ENCODE measurements at places on chromosomes 5 and 9.

DNA sequence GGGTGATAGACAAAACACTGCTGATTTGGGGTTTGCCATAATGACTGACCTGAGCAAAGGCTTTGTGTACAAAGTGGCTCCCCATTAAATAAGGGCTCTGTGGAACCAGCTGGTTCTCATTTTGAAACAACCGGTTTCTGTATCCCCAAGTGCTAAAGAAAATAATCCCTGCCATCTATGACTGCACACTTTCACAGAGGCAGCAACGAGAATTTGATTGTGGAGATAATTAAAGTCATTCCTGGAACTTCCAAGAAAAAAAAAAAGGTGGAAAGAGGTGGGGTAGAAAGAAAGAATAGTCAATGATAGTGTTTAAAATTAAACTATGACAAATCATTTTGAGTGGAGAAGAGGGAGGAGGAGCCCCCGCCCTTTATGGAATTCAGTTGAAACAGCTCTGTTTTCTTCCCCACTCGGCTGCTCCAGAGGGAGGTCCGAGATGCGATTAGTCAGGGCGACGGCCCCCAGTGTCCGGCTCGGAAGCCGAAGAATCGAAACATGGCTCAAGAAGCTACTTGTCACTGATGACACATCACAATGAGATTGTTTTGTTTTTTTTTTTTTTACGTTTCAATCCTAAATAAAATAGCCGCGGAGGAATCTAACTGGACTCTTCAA is 38.4 kb downstream of the EBF1 start:
- DNase-seq = peak; percentile 87

GRCh38 chr9:96158147-96158546 is 143.8 kb downstream of the HSD17B3 start:
- DNase-seq = no peak

GRCh38 chr5:56550227-56550626 is 265.1 kb upstream of the MAP3K1 start:
- no peak for DNase-seq

- no peak for DNase-seq
Measured at GRCh38 chr9:94623253-94623652, 16.1 kb downstream of the FBP1 start.

GRCh38 chr9:18490641-18491370 is 16.9 kb downstream of the ADAMTSL1 start:
- peak; percentile 99 for DNase-seq

- DNase-seq = no peak
Measured at GRCh38 chr5:131630963-131631350, 4.1 kb downstream of the RAPGEF6 start.

DNA sequence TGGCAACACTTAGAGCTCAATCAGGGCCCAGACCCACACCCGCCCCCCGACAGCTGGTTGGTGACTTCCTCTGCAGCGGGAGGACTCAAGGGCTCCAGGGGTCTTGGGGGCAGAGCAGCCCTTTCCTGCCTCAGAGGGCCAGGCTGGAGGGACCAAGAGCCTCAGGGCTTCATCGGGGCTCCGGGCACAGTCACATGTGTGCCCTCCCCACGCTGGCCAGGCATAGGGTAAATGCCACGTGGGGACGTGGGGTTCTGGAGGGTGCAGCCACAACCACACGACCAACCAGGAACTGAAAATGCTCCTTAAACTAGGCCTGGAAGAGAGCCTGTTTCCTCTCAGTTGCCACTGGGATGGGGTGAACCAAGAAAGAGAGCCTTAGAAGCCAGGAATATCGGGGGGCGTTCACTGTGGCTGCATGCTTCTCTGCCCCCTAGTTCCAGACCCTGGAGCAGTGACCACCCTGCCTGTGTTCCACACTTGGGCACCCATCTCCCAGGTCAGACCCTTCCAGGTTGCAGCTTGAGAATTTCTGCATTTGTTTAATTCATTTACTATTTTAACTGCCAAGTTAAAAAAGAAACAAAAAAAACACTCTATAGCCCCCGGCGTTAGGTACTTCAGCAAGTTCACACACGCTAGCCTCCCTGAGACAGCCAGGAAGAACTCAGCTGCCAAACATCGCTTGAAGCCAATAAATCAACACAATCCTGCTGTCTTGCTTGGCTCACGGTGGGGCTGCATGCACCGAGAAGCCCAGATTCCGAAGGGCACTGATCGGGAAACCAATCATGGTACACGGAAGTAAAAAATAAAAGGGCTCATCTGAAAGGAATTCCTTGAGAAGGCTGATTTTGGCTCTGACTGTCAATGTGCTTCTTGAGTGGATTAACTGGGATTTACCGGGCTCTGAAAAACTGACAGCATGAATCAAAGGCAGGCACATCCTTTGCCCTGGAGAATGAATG is 56.1 kb upstream of the PHYKPL start:
- DNase-seq = no peak

DNA sequence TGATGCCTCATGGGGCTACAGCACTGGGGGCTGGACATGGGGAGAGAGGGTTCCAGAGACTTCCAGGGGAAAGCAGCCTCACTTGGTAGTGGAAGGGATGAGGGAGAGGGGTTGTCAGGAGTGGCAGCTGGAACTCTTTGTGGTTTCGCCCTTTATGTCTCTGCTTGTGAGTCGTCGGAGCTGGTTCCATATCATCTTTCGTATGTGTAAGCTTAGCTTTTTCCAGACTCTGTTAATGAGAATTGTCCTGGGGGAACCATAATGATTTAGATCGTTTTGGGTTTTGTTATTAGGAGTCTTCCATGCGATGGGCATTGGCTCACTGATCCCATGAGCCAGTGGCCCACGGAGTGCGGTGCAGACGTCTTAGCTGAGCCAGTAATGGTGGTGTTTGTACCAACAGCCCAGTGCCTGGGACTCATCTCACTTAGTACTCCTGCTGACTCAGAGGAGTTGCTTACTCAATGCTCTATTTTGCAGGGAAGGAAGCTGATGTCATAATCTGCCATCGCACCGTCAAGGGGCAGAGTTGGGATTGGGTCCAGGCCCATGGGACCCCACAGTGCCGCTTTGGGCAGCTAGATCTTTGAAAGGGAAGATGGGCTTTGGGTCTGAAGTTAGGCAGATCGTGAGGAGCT is 48.5 kb downstream of the NEK6 start:
- DNase-seq = peak; percentile 90

DNA sequence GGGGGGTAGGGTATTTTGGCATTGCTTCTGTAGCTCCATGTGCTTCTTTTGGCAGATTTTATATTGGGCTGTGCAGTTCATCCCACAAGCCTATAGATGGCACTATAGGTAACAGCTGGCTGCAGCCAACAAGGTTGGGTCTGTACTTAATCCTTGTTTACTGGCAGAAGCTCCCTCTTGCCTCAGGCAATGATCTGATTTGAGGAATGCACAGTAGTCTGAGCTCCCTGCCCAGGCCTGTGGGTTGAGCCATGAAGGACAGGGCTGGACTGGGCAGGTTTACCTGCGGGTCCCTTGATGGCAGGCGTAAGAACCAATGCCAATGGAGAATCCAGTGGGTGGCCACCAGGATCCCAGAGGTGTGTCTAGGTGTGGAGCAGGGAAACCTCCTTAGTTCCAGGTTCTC is 11.7 kb upstream of the OR1J2 start:
- DNase-seq = peak; percentile 19

GRCh38 chr9:93154293-93154903 is 20.3 kb upstream of the NINJ1 start:
- no peak for DNase-seq

DNA sequence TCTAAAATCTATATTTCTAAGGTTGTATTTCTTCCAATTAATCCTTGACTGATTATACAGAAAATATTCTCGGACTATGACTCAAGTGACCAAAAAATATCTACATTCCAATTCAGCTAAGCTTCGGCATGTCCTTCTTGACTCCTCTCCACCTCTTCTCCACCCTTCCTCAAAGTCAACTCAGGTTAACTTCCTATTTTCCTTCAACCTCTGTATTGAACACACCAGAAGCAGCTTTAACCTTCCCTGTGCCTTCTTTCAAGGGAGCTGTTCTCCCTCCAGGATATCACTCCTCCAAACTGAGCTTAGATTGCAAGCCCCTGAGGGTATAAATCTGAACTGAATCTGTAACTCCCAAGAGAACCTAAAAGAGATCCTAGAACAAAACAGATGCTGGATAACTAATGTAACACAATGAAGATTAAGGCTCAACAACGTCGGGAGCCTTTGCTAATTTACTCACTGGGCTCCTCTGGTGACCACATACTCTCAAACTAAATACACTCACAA is 1.1 kb downstream of the SLCO4C1 start:
- DNase-seq = no peak

GRCh38 chr9:86486891-86487837 is 133.0 kb upstream of the TUT7 start:
- DNase-seq = peak; percentile 69

DNA sequence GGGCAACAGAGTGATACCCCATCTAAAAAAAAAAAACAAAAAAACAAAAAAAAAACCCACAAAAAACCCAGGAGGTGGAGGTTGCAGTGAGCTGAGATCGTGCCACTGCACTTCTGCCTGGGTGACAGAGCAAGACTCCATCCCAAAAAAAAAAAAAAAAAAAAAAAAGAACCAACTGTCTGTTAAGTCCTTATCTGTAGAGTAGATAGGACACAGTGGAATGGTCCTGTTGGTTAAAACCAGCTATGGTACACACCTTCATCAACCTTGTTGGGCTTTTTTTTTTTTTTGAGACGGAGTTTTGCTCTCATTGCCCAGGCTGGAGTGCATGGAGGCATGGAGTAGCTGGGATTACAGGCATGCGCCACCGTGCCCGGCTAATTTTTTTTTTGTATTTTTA is 12.2 kb downstream of the SLC25A25 start:
- no peak for DNase-seq

DNA sequence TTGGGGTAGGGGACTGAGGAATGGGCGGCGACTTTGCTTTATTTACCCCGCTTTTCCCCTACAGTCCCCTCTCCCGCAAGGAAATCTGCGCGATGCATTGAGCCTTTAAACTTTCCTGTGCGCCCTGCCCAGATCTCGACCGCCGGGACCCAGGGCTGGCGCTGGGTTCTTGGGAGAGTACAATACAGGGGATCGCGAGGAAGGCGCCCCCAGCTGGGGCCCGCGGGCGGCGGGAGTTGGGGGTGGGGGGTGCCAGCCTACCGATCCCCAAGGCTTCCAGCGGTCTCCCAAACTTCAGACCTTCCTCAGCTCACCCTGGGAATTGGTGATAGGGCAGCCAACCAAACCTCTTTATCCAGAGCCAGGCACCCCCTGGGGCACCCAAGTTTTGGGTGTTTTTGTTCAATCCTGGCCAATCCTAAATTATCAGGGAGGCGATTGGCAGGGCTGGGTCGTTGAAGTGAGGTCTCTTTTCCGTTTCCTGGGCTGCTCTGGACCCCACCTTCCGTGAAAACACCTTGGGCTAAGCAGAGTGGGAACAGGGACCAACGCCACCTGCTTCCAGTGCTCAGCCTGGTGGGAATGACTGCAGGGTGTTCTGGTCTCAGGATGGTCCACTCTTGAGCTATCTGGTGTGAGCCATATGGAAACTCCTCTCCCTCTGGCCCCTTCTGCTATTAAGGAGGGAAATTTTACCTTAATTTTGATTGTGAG is 51.4 kb upstream of the DAB2IP start:
- DNase-seq = no peak

- no peak for DNase-seq
Measured at GRCh38 chr5:127096328-127096993, 23.2 kb upstream of the C5orf63 start.

GRCh38 chr9:28792716-28793115 is 1219.4 kb upstream of the C9orf72 start:
- no peak for DNase-seq

GRCh38 chr5:116861666-116862065 is 287.0 kb upstream of the SEMA6A start:
- DNase-seq = no peak

- no peak for DNase-seq
Measured at GRCh38 chr5:178381921-178382695, 149.5 kb upstream of the PHYKPL start.

DNA sequence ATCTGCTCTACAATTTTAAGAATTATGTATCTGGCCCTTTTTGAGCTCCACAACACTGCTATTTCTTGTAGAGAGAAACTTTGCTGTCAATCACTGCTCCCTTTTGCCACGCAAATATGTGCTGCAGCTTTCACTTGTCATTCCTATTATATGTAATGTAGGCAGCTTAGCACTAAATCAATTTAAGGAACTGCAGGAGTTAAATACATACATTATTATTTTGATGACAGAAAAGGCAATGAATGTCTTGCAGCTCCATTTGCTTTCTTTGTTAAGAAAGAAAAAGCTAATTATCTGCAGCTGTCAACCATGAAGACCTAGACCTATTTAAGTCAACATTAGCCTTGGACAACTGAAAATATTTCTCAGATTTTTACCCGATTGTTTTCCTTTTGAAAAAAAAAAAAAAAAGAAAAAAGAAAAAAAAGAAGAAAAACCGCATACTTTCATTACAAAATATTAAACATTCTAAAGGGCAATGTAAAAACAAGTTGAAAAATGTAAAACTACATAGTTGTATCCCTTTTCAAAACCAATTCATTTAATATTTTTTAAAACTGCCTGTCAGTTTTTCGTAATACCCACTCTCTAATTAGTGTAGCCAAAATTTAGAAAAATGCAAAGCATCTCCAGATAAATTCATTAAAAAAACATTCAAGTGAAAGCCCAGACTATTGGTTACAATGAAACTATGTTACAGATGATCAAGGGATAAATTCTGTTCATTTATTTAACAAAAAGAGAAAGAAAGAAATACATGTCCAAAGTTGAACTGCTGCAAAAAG is 57.2 kb downstream of the RFX3 start:
- DNase-seq = no peak

DNA sequence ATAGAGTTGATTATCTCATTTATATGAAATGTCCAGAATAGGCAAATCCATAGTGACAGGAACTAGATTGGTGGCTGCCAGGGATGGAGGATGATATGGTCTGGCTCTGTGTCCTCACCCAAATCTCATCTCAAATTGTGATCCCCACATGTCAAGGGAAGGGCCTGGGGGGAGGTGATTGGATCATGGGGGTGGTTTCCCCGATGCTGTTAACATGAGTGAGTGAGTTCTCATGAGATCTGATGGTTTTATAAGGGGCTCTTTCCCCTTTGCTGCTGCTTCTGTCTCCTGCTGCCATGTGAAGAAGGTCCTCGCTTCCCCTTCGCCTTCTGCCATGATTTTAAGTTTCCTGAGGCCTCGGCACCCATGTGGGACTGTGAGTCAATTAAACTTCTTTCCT is 21.4 kb downstream of the EEIG1 start:
- DNase-seq = no peak

DNA sequence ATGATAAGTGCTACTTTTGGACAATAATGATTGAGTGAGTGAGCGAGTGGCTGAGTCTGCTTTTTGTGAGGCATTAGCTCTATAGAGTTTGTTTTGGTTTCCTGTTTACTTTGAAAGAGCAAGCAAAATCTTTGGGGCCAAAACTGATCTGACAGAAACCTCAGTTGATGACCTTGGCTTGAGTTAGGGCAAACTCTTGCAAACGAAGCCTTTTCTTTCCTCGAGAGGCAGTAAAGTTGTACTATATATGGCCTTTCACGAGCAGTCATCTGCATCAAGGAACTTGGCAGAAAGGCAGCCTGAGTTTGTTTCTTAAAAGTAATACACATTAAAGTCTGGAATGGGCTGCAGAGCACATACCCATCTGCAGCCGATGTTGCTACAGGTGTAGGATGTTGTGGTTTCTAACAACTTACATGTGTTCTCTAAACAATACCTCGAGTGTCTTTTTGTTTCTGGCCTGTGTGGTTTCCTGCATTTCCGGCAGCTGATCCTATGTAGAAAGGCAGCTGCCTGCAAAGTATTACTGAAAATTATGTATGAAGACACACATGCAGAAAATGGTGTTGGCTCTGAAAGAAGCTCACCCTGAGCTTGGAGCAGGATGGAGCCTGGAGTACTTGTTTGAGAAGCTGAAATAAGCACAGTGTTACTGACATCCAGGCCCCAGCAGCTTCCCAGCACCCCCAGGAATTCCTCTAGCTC is 60.8 kb downstream of the FOXD1 start:
- DNase-seq = peak; percentile 52

GRCh38 chr9:26687421-26687820 is 205.2 kb downstream of the CAAP1 start:
- DNase-seq = no peak

All from astrocyte of the spinal cord (primary cell).